ENCODE measurements at places on chromosomes 6 and 20.

GRCh38 chr6:35216851-35217811 is 3.4 kb downstream of the SCUBE3 start:
- DNase-seq, result no peak

- DNase-seq, result no peak
These were observed 172.6 kb upstream of the RSPO3 start for GRCh38 chr6:126945812-126946360.

GRCh38 chr6:158387036-158387435 is 74.8 kb downstream of the TULP4 start:
- no peak for DNase-seq

DNA sequence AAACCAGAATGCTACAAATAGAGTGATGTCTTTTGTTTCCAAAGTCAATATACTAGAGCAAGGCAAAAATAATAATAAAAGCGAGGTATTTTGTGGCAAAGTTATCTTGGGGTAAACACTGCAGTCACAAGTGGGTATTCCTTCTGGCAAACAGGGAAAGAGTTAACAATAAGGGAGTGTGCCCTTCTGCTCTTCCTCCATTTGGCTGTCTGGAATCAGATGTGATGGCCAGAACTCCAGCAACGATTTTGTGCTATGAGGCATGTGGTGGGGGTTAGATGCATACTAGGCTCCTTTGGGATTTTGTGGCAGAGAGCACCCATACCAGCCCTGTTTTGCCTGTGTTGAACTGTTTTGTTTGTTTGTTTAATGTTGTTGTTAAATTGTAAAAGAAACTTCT is 2.4 kb upstream of the SLC52A3 start:
- DNase-seq, result no peak

DNA sequence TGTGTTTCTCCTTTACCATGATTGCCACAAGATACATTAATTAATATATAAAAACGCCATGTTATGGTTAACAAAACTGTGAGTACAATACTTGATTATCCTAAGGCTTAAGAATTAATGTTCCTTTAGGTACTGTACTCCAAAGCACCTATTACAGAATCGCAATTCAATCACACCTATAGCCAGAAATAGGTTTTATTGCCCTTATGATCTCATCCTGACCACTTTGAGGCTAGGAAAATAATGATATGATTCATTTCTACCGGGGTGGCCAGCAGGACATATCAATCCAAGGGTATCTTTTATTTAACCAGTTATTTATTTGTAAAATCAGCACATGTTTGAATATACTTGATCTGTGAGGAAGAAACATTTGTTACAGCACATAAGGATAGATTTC is 396.6 kb upstream of the GJE1 start:
- DNase-seq, result no peak

DNA sequence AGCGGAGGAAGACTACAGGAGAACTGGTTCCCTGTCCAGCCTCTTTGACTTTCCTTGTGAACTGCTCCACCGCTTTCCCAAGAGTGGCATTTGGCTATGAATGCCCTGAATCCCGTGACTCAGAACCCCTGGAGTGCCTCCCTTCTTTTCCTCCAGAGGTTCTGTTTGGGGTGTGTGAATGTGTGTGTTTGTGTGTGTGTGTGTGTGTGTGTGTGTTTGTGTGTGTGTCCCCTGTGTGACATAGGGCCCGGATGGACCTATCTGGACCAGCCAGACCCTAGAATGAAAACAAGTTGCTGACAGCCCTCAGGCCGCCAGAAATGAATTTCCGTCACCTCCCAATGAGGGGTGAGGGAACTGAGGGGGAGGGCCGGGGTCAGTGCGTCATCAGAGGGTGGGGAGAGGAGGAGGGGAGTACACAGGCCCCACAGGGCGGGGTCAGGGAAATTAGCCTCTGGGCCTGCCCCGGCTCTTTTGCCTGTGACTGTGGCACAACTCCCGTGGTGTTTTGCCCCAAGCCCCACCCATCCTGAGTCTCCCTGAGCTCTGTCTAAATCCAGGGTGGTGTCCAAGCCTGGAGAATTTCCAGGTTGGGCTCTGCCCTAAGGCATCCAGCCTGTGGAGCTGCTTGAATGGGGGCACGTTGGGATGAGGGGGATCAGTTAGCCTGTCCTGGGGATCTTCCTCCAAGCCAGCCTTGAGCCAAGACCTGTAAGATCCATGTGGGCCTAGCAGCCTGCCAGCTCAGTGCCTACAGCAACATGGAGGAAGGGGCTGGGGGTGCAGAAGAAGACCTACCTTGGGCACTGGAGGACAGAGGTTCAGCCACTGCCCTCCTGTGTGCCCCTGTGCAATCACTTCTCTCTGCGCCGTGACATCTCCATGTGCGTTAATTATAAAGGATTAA is 15.2 kb upstream of the MRPS18A start:
- no peak for DNase-seq

DNA sequence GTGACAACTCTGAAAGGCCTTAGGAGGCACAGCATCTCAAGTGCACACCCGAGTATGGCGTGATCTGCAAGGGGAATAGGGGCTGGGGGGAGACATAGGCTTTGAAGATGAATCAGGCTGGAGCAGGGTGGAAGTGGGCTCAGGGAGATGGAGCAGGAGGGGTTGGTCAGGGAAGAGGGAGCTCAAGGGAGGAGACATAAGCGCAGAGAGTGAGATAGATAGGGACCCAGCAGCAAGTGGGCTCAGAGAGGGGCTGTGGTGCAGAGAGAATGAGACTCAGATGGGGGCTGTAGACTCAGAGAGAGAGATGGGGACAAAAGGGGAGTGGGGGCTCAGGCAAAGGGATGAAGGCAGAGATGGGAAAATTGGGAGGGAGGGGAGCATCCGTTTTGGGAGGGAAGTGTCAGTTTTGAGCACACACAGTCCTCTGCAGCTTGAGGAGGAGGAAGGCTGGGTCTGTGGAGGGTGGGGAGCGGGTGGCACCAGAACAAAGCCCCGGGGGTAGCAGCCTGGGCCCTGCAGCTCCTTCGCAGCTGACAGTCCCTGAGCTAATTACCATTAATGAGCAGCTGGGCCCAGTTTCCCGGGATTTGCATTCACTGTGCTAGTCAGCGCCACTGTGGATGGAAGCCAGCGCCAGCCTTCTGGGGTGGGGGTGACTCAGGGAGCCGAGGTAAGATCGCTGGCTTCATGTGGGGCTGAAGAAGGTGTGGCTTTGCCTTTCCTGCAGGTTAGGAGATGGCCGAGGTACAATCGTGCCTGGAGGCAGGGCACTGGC is 18.7 kb downstream of the SRXN1 start:
- DNase-seq, result peak; percentile 46

DNA sequence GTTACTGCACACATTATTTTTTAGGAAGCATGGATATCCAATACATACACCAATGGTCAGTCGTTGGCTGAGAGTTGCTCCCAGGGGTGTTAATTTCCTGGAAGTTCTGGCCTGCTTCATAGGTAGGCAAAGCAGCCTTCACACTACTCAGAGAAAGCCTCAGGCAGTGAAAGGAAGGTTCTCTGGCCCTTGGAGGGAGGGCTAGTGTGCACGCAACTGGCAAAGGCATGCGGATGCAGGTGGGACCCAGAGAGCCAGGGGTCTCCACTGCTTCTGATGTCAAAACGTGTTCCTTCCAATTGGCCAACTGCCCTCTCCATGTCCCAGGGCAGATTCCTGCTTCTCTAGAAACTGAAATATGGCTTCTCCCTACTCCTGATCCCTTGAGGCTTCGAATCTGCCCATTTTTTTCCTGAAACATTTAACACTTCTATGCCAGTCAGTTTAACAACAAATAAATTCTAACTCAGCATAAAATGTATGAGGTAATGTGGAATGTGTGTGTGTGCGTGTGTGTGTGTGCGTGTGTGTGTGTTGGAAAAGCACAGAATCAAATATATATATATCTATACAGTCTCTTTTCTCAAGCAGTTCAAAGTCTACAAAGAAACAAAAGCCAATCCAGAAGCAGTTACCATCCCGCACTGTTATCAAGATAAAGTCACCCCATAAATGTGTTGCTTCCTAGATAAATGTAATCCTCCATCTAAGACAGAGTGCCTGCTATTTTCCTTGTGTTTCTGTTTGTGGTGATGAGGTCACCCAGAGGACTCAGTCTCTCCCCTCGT is 94.0 kb upstream of the HIVEP1 start:
- no peak for DNase-seq

GRCh38 chr6:10831609-10832008 is 6.7 kb downstream of the MAK start:
- no peak for DNase-seq

GRCh38 chr20:62984666-62985443 is 21.9 kb downstream of the BHLHE23 start:
- DNase-seq, result peak; percentile 36
